Stimulated activated CD8-positive, alpha-beta memory T cell treated with anti-CD3 and anti-CD28 coated beads, Interleukin-15, amount 100 ng/mL, for 24 hours (primary cell): ENCODE measurements at places on chromosomes 12 and 14.

DNA sequence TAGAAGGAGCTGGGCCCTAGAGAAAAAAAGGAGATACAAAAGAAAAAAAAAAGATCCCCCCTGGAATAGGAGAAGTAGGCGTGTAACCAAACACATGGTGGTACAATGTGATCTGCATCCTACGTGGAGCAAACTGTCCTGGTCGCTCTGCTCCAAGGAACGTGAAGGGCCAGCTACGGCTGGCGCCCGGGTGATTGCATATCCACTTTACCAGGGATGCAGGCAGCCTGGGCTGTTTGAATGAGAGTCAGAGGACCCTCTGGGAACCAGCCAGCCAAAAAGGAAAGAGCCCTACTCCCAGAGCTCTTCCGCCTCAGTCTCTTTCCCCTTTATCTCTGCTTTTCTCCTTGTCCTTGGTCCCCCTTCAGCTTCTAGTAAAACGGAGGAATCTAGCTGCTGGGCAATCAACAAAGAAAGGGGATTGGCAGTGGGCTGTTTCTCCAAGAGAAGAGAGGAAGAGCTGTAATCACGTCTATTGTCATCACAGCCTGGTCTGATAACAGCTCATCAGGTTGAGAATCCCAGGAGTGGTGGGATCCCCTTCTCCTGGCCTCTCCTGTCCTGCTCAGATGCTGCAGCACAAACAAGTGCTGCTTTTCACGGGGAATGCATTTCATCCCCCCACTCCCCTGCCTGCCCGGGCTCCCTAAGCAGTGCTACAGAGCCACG lies 156.0 kb downstream of the ADCK1 start:
- no peak for DNase-seq

- DNase-seq = no peak
Observed at GRCh38 chr14:63475761-63476160, 67.4 kb downstream of the PPP2R5E start.

- no peak for DNase-seq
Observed at GRCh38 chr12:121789233-121789781, 4.2 kb downstream of the RHOF start.

DNA sequence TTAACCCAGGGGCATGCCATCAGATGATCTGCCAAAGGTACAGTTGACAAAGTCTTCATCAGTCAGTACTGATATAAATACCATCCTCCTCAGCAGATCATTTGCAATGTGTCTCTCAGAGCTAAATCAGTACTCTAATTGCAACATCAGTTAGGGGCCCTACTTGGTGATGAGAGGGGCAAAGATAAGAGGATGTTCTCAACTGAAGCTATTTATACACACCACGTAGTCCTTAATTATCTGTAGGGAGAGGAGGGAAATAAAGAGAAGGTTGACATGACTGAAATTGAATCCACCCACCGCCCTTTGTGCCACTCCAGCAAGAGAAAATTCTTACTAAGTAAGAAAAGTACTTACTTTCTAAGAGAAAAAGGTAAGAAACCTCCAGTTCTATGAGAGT lies 157.8 kb upstream of the NUDT4 start:
- no peak for DNase-seq

DNA sequence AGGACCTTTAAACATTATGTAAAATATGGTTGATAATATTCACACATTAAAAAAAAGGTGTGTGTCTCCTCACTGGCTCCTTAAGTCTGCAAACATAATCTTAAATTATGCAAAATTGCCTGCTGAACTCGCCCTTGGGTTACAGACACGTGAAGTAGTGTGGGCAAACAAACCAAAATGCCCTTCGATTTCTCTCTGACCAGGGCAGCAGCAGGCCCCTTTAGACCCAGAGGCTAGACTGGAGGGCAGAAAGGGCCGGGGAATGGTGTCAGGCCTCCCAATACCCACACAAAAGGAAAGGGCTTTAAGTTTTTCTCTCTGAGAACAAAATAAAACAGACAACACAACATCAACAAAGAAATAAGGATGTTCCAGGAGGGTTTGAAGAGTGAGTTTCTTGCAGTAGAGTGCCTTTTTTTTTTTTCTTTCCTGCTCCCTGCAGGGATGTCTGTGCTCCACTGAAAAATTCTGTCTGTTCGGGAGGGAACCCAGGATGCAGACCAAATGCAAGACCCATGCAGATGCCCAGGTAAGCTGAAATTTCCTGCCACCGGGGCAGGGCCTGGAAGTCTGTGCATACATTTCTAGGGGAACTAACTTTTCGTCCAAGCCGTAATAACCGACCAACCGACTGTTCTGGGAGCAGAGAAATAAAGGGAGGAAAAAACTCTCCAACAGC lies 1.7 kb downstream of the TBX3 start:
- no peak for DNase-seq

GRCh38 chr12:94333396-94333795 lies 126.3 kb downstream of the CEP83 start:
- DNase-seq = no peak

GRCh38 chr12:5170844-5171243 lies 127.2 kb downstream of the KCNA5 start:
- no peak for DNase-seq

GRCh38 chr12:123828854-123829547 lies 66.9 kb downstream of the DNAH10 start:
- DNase-seq = no peak

- no peak for DNase-seq
Observed at GRCh38 chr12:92111256-92111655, 34.4 kb downstream of the BTG1 start.

- DNase-seq = no peak
Observed at GRCh38 chr12:9132008-9132535, 16.4 kb upstream of the A2M start.

- DNase-seq = no peak
Observed at GRCh38 chr12:43241986-43242385, 310.0 kb downstream of the ADAMTS20 start.

DNA sequence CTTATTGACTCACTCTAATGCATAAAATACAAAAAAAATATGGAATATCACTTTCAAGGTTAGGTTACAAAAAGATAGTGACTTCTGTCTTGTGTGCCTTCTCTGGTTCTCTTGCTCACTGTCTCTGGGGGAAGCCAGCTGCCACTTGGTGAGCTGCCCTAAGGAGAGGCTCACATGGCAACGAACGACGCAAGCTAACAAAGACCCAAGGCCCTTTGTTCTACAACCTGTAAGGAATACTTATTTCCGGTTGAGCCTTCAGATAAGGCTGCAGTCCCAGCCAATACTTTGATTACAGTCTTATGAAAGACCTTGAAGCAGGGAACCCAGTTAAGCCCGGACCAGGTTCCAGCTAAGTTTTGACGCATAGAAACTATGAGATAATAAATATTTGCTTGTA lies 242.4 kb upstream of the TBX3 start:
- DNase-seq = no peak

DNA sequence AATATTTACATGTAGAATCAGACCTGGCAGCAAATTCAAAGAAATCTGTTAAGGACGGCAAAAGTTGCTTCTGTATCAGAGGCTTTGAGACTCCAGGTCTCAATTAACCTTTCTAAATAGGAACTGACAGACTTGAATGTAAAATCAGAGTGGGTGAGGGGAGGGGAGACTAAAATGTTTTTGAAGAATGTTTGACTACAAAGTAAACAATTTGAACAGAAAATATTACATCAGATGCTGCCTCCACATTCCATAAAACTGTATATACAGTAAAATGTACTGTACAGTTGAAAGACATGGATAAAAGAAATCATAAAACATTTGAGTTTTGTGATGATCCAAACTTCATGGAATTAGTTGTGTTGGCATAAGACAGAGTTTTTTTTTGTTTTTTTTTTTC lies 49.5 kb upstream of the POC1B start:
- no peak for DNase-seq

GRCh38 chr14:89444516-89445125 lies 27.6 kb upstream of the FOXN3 start:
- DNase-seq = no peak

GRCh38 chr12:22228022-22228875 lies 106.3 kb downstream of the ST8SIA1 start:
- DNase-seq = no peak

DNA sequence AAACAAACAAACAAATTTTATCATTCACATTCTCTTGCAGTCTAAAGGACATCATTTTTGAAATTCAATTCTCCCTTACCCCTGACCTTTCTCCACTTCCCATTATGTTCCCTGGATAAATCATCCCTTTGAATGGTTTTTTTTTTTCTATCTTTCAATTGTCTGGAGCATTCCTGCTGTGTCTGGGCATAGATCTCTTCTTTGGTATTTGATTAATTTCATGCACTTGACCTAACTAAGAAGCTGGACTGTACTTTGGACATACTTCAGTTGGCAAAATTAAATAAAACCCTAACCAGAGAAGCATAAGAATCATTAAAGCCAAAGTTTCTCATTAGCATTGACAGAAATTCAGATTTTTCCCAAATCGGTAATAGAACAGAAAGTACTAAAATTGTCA lies 163.6 kb upstream of the BMP4 start:
- DNase-seq = no peak

- no peak for DNase-seq
Observed at GRCh38 chr14:56338674-56339073, 220.5 kb downstream of the PELI2 start.

DNA sequence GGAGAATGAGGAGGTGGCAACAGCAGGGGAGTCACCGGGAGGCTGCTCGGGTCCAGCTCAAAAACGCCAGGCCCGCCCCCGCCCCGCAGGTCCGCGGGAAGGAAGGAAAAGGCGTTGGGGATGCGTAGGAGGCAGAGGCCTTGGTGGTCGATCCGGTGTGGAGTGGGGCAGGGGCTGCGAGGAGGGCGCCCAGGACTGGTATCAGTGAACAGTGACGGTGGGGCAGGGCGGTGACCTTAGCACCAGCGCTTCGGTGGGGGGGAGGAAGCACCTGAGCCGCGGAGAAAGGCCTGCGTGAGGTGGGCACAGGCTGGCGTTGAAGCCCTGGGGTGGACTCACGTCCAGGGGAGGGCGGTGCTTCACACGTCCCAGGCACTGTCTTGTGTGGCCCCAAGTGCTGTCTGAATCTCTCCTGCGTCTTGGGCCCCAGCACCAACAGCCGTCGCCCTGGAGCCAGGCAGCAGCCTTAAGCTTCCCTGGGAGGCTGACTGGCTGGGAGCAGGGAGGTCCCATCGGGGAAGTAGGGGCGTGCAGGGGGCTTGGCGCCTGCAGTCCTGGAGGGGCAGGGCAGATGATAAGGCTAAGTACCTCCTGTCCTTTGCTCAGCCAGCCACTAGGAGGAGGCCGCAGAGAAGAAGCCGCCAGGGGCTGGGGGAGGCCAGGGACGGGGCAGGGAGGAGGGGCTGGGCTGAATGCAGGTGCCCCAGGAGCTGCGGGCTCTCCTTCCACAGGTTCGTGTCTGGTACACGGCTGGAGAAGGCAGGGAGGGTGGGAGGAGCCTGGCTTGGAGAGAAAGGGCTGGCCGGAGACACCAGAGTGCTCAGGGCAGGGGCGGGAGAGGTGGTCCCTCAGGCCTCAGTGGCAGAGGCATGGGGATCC lies 26.5 kb downstream of the ZBTB42 start:
- DNase-seq = no peak

DNA sequence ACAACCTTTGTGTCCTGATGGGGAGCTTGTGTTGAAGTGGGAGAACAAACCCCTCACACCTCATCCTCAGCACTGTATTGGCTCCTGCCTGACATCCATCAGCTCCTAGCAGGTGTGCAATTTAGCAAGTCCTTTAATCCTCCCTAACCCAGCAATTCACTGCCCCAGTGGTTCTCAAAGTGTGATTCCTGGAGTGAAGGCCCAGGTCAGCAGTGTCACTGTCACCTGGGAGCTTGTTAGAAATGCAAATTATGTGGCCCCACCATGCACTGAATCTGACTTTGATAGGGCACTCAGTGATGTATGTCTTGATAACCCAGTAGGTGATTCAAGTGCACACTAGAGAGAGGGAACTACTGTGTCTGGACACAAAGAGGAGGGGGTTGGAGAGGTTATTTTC lies 133.6 kb downstream of the FGD4 start:
- no peak for DNase-seq

GRCh38 chr14:73269729-73270531 lies 32.6 kb downstream of the PAPLN start:
- DNase-seq = no peak

DNA sequence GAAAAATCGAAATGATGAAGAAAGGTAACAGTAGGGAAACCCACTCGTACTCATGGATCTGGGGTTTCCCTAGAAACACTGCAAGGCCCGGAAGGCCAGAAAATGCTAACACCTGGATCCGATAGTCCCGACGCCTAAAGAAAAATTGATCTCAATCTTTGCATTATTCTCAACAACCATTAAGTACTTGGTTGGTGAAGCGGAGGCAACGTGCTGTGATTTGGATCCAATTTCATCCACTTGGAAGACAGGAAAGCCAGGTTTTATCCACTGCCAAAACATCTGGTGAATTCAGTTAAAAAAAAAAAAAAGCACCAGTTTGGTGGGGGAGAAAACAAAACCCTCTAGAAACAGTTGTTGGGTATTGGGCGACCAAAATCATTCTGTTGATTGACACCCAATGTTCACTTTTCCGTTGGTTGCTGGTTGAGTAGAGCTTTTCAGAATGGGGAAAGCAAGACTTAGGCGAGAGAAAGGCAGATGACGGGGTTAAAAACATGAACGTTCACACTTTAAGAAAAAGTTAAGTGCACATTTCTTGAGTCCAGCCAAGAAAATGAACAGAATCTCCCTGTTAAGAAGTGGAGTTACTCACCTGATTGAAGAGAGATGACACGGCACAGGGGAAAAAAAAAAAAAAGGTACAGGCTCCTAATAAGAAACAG lies 41.9 kb upstream of the MED13L start:
- no peak for DNase-seq

DNA sequence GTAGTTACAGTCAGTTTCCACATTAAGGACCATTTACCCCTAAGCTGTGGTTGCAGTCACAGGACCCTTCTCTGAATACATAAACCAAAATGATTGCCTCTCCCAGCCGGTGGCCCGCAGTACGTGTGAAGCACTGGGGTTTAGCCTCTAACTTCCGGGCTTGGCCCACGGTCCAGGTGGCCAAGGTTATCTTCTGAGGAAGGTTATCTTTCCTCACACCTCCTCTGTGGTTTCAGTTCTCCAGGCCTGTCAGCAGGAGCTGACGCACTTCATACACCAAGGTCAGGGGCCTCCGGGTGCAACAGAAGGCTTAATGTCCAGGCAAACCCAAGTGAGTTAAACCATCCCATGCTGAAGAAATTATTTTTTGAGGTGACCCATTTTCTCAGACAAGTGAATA lies 291.0 kb upstream of the FKBP4 start:
- DNase-seq = no peak

DNA sequence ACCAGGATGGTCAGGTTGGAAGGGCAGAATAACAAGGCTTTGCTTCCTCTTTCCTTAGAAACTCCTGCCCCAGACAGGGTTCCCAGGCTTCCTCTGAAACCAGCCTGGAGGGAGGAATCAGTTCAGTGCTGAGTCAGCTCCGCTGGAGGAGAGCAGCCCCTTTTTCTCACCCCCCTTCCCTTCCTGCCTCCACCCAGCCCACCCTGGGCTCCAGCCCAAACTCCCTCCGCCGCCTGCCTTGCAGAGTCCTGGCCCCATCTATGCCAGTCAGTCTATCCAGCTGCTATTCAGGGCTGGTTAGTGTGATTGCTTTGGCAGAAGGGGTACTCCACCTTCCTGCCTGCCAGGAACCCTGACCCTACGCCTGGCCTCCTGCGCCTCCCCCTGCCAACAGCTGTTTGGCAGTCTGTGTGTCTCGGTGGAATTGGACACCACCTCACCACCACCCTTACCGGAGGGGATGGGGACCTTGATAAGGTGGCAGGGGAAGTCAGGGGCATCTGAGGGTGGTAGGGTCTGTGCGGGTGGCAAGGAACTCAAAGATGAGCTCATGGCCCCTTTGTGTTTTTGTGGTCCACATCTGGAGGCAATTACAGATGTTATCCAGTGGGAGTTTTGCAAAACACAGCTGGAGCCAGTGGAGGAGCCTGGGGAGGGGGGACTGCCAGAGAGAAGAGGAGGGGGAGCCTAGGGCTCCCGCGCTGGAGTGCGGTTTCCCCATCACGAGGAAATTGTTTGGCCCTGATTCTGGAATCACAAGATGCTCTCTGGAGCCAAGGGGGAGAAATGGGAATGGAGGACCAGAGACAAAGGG lies 12.2 kb downstream of the MMP14 start:
- DNase-seq = no peak
